ENCODE measurements at places on chromosomes 7 and 10.
A peak's percentile ranks its signal among the peaks of the same experiment; 100 is the strongest.

DNA sequence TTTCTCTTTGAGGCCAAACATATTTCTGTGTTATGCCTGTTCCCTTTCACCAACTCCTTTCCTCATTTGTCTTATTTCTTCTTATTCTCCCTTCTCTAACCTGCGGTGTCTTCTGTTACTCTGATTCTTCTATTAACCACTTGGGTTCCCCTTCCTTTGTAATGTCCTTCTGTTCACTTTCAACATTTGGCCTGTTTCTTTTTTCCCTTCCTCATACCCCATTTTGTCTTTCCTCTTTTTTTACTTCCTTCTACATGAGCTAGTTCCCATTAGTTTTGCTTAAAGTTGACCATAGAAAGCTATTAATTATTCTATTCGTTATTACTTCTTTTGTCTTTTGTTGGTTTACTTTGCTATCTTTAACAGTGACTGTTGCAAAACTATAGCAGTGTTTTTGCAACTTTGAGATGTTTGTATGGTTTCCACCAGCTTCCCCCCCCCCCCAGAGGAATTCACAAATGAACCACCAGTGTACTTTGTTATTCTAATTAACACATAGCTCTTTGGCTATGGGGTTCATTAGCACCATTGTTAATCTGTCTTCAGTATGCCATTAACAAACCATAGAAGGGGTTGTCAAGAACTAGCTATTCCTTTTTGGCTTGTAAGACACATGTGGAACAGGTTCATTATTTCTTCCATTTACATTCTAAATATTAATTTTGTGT, 2.9 kb downstream of the LRGUK start:
- no peak for DNase-seq

GRCh38 chr10:59276919-59277318, 85.4 kb downstream of the FAM13C start:
- no peak for DNase-seq

GRCh38 chr7:139105484-139105883, 4.0 kb downstream of the ZC3HAV1 start:
- no peak for DNase-seq

- peak; percentile 60 for DNase-seq
Observed at GRCh38 chr7:150735596-150736358, 1.4 kb upstream of the GIMAP5 start.

Measured in WTC11 (cell line).